ENCODE measurements at places on chromosomes 11 and 22.

GRCh38 chr11:59436169-59436568 lies at the start of gene OR5A1:
TSS of gene OR5A1 (plus strand) at chr11:59436469. CDS start at chr11:59443169, 6,700 bp downstream.
- no peak for DNase-seq

GRCh38 chr11:66472054-66472453 lies 5.3 kb downstream of the PELI3 start:
- DNase-seq: no peak

- DNase-seq: no peak
Measured at GRCh38 chr11:110432713-110433392, 3.1 kb downstream of the FDX1 start.

- DNase-seq: no peak
Measured at GRCh38 chr11:57094181-57094935, 87.4 kb upstream of the LRRC55 start.

DNA sequence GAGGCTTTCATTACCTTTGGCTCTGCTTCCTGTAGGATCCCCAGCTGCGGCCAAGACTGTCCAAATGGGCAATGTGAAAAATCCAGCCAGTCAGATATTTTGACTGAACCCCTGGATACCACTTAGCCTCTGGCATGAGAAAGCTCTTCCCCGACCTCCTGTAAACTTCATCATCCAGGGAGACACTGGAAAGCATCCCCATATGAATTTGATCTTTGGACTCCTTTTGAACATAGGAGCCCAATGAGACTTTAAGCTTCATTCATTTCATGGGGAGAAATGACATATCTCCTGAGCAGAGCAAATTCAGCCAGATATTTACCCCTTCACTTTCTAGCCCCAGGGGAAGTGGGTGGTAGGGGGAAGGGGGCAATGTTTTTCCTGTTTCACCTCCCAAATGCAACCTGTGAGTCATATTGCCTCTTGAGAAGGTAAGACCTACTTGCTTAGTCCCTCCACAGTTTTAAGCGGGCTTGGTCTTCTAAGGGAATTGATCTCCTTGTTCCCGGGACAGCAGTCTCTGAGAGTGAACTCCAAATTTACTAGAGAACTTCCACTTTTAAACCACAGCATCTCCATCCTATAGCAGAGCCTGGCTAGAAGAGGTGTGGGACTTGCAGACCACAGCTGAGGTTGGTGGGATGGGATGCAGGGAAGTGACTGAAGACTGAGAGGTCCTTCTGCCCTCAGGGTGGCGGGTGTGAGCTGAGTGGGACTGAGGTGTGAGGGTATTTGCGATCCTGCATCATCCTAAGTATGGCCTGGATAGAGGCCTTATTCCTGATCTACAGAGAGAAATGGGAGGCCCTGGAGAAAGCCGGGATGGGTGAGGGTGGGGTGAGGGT lies 20.3 kb upstream of the POU2AF1 start:
- DNase-seq: no peak

GRCh38 chr22:20180245-20180630 lies 29.4 kb upstream of the CCDC188 start:
- no peak for DNase-seq

GRCh38 chr11:76025068-76025467 lies 181.2 kb downstream of the WNT11 start:
- DNase-seq: no peak

- no peak for DNase-seq
Measured at GRCh38 chr11:14636119-14636518, 7.5 kb upstream of the PDE3B start.

DNA sequence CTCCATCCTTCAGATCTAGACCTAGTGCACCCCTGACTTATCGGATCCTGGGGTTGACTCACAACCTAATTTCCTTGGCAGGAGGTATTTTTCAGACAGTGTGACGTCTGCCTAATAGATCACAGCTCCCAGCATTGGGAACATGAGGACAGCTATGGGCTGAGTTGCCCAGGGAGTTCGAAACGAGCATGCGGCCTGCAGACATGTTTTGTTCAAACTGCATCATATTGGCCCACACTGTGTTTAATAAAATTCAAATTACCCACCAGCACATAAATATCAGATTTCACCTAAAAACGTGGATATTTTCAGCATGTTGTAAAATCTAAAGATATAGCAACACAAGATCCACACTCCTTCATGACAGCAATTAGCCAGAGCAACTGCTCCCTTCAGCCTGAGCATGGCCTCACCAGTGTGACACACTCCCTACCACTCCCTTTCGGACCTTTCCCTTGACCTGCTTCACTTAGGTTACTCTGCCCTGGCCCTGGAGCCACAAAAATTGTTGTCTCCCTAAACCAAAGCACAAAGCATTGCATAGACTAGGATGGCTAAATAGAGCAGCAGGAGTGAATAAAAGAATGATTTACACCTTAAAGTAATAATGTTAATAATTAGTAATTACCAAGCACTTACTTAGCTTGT lies 53.6 kb upstream of the USP47 start:
- DNase-seq: no peak

DNA sequence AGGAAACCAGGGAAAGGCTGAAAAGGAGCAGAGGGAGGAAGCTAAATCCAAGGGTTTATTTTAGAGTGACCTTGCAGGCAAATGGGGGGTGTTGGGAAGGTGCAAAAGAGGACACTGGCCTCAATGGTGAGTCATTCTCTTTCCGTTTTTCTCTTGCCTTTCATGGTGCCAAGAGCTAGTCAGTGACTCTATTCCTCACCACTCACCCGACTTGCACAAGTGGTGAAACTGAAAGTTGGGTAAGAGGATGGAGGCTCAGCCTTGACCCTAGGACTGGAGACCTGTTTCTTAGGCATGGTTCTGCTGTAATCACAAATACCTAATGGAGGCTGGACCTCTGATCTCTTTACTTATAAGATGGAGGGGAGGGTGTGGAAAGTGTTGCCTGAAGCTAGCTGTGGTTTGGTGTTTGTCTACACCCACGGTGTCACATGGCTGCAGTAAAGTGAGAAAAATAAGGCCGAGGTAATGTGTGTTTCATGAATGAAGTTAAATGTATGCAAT lies 67.3 kb upstream of the CREB3L1 start:
- no peak for DNase-seq

DNA sequence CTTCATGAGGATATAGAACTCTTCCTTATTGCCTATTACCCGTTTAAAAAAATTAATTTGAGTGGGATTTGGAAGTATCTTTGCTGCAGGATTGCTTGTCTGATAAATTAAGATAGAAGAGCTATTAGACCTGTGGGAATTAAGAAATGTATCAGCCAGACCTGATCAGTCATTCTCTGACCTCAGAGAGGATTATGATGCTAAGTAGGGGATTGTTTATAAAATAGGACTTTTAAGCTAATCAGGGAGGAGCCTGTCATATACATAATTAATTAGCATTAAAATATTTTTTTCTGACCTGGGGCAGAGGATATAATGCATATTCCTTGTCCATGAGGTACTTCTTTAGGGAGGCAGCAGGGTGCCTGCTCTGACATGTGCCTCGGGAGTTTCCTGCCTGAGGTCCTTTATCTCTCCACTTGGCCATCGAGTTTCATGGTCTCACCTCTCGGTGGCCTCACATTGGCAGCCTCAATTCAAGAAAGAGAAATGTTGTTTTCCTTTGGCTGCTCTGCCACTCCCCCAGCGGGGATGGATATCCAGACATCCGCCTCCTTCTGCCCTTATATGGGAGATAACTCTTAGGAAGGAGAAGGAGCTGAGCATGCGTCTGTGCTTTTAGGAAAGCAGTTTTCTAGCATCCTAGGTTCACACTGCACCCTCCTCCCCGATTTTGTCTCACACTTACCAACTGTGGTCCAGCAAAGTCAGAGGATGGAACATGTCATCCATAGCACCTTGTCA lies 41.1 kb downstream of the DIXDC1 start:
- DNase-seq: no peak

DNA sequence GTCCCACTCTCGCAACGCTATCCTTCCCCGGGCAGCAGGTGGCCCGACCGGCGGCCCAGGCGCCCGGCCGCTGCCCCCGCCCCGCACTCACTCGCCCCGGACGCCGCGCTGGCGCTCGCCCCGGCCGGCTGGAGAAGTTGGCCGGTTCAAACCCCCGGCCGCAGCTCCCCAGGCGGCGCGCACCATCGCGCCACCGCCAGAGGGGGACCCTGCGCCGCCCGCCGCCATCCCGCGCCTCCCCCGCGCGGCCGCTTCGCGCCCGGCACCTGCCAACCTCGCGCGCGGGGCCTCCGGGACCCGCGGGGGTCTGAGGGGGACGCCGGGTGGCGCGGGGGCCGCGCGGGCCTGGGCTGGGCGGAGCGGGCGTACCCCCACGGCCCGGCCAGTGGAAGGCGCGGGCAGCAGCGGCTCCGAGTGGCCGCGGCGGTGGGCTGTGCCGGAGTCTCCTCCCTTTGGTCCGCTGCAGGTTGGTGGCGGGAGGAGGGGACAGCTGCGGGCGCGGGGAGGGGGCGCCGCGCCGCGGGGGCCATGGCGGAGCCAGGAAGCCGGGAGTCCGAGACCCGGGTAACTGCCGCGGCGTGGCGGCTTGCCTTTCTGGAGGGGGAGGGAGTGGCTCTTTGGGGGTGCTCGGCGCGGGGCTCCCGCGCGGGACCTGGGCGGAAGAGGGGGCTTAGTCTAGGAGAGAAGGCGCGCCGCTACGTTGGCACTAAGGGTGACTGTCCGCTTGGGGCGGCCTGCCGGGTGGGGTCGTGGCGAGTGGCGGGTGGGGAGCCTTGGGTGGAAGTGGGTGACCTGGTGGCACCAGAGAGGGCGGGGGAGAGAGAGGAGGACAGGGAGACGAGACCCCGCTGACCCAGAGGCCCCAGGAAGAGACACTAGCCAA lies at the start of the genes MPST and TST:
Gene MPST, plus strand, starts transcription at position 434 of the 883 bp plus-strand sequence. Its CDS starts 95 bp downstream, at position 529.
Gene TST, minus strand, starts transcription at position 139 of the 883 bp plus-strand sequence. CDS start 715 bp downstream, outside the sequence.
- no peak for DNase-seq

DNA sequence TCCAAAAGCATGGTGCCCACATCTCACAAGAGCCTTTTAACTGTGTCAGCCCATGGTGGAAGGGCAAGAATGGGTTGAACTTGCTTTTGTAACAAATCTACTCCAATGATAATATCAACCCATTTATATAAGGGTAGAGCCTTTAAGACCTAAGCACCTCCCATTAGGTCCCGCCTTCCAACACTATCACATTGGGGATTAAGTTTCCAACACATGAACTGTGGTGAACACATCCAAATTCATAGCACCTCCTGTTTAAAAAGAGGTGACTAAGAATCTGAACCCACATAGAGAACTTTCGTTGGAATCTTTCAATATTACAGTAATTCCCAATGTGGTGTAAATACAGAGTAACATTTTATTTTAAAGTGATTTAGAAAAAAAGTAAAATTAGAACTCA lies 9.2 kb upstream of the CNTF start:
- DNase-seq: no peak

GRCh38 chr22:29011240-29012100 lies 50.2 kb downstream of the C22orf31 start:
- no peak for DNase-seq

GRCh38 chr11:4826425-4826824 lies 5.3 kb downstream of the OR51F2 start:
- DNase-seq: no peak

DNA sequence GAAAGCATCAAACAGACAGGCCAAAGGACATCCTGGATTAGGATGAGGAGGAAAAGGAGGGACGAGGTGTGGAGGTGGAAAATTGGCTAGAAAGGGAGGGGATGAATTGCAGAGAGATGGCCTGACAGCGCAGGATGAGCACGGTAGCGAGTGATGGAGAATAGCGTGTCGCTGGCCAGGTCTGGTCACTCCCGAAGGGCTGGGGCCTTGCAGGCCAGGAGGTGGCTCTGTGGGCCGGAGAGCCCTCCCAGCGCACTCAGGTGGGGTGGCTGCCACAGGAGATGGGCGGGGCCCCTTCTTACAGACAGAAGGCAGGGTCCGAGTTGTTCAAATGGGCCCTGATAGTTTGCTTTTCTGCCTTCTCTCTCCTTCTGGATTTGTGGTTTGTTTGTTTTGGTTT lies 37.1 kb upstream of the THY1 start:
- DNase-seq: no peak

DNA sequence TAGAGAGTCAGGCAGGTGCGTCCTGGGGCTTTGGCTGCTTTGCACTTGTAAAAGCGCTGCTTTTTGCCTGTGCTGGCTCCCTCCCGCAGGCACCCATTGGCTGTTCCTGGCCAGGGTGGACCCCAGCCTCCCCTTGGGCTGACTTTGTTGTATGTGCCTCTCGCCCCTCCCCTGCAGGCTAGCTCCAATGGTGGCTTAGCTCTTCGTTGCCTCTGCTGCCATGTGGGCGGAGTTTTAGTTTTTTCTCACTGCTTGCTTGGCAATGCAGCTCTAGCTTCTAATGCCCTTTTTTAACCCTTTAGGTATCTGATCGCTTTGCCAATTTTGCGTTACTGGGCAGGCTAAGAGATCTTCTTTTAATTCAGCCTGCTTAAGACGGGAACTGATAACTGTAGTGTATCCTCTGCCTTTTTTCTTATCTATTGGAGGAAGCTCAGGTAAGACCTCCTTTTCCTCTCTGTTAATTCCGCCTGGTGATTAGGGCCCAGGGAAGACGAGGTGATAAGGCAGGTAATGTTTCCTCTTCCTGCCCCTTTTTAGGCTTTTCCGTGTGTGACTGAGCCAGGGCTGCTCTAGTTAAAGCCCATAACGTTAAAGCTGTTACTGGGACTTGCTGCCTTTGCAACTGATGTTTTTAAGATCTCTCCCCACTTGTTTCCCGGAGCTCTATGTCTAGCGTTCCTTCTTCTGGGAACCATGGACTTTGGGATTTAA lies 11.7 kb upstream of the GLYATL1 start:
- no peak for DNase-seq

DNA sequence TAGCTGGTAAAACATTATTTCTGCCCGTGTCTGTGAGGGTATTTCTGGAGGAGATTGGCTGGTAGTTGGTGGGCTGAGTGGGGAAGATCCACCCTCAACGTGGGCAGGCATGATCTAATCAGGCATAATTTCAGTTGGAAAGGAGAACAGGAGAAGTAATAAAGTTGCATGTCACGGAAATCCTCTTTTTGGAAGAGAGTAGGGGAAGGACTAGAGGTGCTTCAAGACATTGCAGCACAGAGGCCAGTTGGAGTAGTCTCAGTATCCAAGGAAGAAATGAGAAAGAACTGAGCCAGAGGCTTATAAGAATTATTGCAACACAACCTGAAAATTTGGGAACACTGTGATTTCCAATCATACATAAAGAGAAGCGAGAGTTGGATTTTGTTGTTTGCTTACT lies 1155.1 kb downstream of the FAM181B start:
- DNase-seq: no peak

GRCh38 chr11:23555085-23555484 lies 694.8 kb upstream of the CCDC179 start:
- DNase-seq: no peak

GRCh38 chr22:29689880-29690213 lies 30.0 kb upstream of the CABP7 start:
- no peak for DNase-seq

DNA sequence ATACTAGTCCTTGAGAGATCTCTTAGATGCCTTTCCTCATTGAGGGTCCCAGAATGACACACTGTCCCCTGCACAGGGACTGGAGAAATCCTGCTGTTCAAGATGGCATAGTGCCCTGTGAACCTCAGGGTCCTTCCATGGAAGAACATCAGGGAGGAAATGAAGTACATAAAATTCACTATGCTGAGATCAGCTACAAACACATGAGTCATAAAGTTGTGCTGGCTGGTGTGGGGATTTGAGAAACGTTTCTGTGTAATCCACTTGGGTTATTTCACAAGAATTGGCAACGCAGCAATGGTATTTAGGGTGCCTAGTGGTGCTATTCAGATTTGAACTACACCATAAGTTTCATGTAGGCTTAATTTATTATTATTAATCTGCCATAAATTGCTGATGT lies 174.4 kb downstream of the MAML2 start:
- DNase-seq: no peak
